ENCODE measurements at places on chromosomes 16 and 17.

DNA sequence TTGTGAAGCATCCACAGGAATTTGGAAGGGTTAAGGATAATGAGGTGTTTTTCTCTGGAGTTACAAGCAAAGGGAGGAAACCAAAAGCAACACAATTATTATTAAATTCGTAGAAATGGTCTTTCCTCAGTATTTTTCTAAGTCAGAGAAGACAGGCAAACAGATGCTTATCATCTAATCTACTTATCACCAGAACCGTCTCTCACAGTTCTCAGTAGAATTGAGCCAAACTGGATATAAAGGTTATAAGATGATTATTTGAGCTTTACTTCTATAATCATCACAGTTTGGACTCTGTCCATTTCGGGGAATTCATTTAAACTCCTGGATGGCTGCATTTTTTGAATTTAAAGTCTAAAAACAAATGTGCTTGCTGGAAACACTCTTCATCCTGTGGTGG is 245.0 kb downstream of the KCNJ2 start:
- no peak for DNase-seq

- DNase-seq, result peak; percentile 79
Measured at GRCh38 chr17:45310380-45311324, 6.2 kb downstream of the MAP3K14 start.

GRCh38 chr17:1565877-1566276 is 3.3 kb upstream of the PITPNA start:
- no peak for DNase-seq

- DNase-seq, result no peak
Measured at GRCh38 chr17:56424005-56424404, 169.5 kb upstream of the NOG start.

DNA sequence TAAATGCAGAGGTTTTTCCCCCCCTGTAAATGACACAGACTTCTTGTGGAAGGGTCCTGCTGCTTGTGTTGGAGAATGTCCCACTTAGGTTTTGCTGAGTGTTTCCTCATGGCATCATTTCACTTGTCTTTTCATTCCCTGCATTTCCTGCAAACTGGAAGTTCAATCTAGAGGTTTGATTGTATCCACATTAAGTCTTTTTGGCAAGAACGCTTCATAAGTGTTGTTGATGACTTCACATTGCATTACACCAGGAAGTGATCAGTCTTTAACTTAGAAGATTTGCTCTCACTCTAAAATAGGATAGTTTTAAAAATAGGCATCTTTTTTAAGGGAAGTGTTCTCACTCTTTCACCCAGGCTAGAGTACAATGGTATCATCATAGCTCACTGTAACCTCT is 67.2 kb downstream of the RPTOR start:
- no peak for DNase-seq

GRCh38 chr17:42053731-42054500 is 3.5 kb upstream of the C17orf113 start:
- DNase-seq, result no peak

DNA sequence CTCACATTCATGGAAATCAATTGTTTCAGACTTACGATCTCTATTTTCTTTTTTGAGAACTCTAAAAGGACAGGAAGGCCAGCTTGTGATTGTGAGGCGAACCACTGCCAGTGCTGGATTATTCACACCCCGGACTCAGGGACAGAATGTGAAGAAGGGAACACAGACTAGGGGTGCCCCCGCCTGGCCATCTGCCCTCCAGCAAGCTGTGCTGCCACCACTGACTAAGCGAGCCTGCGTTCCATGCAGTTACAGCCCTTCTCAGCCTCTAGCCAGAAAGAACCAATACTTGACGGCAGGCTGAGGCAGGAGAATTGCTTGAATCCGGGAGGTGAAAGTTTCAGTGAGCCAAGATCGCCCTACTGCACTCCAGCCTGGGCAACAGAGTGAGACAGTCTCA is 2.8 kb downstream of the HAGH start:
- DNase-seq, result peak; percentile 94

- no peak for DNase-seq
Measured at GRCh38 chr16:19710991-19711545, 7.0 kb downstream of the KNOP1 start.

DNA sequence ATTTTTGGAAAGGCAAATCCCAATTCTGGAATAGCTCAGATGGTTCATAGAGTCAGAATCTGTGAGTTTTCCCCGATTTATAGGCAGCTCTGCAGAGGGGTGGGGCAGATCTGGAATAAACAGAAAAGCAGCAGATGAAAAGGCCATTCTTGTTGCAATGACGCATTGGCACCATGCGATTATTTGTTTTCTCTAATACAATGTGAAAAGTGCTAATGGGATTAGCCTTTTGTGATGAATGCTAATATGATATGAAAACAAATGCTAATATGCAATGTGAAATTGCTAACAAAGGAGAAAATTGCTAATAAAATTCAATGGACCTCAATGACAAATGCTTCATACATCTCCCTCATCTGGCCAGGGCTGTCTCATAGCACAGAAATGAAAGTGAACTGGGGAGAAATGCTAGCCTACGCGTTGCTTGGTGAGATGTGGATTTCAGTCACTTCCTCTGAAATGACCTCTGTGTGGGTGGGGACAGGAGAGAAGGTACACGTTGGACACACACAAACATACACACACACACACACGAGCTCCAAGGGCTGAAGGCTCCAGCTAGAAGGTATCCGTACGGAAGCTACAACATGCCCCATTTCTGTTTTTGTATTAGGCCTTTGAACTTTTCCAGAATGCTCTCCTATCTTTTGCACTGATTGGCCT is 394.5 kb downstream of the XYLT1 start:
- DNase-seq, result no peak

- peak; percentile 71 for DNase-seq
Measured at GRCh38 chr17:82497483-82498405, 21.8 kb upstream of the FOXK2 start.

- no peak for DNase-seq
Measured at GRCh38 chr17:4010754-4011153, 46.5 kb upstream of the ATP2A3 start.

DNA sequence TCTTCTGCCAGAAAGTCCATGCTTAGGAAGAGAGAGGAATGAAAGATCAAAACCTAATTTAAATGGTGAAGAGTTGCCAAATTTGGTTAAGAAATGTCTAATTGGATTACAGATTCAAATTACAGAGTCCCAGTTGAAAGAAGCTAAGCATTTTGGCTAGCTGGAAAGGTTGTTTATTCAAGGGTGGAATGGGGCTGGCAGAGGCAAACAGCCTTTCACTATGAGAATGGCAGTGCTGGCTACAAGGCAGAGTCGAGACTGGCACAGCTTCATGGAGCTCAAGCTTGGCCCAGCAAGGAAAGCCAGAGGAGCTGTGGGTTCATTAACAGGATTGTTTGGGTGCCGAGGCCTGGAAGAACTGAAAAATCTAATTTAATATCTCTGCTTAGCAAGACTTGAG is 13.6 kb downstream of the MAP3K3 start:
- DNase-seq, result no peak

DNA sequence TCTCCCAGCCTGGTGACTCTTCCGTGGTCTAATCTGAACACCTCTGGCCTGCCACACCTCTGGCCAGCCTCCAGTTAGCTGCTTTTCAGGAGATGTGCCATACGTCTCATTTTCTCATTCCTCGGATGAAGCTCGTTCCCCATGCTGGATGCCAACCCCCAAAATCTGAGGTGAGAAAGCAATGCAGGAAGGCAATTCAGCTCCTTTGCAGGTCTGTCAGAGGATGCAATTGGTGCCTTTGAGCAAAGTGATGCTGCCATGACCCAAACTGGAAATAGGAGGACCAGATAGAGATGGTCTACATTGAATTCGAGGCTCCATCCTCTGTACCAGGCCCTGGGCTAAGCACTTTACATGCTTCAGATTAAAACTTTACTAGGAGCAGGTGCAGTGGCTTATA is 11.0 kb upstream of the CUEDC1 start:
- DNase-seq, result no peak

DNA sequence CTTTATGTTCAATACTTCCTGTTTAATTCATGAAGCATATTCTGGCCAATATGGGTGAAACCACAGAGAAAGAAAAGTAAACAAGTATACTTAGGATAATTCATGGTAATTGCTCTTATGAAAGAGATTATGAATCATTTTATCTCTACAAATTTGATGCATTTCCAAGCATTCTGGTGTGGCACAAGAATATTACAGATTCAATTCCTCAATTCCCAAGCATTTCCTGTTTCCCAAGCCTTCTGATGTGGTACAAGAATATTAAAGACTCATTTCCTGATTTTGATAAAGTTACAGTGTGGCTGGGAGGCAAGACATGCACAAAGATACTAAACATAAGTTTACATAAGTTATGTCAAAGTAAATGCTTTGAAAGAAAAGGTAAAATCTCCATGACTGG is 126.1 kb upstream of the NUDT7 start:
- DNase-seq, result no peak

DNA sequence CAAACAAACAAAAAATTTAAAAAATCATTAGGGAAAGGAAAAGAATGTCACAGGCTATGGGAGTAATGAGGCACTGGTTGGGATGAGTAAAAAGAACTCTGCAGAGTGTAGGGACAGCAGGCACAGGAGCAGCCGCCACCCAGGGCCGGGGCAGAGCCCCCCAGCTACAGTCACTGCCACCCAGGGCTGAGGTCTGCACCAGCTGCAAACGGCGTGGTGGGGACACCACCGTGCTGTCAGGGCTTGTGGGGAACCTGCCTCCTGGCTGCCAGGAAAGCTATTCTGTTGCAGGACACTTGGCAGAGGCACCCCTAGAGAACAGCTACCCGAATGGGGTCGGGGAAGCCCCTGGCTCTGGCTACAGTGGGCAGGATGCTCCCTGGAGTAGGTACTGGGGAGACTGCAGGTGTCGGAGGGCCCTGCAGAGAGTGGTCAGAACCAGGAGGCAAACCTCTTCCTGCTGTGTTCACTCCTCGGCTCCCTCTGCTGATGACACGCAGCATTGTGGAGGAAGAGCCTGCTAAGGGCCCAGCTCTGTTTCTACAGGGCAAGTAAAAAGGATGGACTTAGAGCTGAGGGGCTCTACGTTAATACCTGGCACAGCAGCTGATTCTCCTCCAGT is 32.3 kb upstream of the CAPN15 start:
- DNase-seq, result peak; percentile 76

- DNase-seq, result no peak
Measured at GRCh38 chr17:65514082-65514481, 47.4 kb downstream of the AXIN2 start.

DNA sequence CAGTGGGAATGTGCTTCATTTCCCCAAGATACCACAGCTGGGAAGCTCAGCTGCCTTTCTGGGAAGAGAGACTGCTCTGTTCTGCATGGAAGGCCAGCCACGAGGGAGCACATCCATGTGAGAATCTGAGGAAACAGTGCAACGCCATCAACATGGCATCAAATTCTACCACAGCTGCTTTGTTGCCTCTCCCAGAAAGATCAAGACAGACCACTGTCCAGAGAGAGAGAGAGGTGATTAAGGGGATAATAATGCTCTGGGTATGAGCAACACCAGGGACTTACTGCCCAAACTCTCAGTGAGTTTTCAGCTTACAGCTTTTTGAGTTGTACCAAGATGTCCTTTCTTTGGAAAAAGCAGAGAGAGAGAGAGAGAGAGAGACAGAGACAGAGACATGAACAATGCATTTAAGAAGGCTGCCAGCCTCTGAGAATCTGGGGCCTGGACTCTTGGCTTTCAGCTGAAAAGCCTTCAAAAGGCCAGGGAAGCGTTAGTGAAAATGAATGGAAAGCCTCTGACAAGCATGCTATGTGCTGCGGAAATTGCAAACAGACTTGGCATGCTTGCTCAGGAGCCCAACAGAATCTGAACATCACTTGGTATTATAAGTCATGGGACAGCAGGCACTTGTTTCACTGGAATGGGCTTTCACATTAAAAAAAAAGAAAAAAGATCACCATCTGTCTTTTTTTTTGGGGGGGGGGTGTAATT is 223.1 kb downstream of the MAP2K6 start:
- DNase-seq, result no peak

DNA sequence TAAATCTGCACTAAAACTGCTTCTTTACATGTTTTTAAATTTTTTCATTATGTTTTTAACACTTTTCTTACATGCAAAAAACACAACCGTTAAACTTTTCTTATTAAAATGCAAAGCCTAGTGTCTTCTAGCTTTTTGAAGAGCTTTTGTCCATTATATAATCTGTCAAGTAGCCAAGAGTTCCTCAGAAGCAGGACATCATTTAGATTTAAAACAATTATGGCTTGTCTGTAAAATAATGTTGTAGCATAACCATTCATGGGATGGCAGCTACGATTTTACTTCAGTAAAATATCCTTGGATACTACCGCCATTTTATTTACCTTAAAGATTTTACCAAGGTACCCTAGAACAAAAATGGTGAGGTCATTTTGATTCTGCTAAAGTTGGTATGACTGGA is 2.8 kb downstream of the OMG start:
- no peak for DNase-seq

- DNase-seq, result no peak
Measured at GRCh38 chr17:36768394-36768793, 167.0 kb downstream of the MRM1 start.

- peak; percentile 49 for DNase-seq
Measured at GRCh38 chr16:73054813-73055482, 7.0 kb upstream of the ZFHX3 start.

DNA sequence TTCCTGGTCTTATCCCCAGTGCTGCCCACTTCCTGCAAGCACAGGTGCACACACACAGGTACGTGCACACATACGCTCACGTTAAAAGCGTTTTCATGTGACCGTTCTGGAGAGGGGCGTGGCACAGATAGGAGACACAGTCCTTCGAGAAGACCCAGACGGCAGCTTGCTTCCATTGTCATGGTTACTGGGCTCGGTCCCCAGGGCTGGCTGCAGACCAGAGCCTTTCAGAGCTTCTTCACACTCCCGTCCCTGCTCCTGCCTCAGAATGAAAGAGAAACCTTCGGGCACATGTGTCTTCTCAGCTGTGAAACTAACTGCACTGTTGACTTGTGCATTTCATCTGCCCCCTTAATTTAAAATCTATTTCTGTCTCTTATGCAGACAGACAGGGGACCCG is 154.2 kb downstream of the PITPNC1 start:
- DNase-seq, result no peak

- DNase-seq, result no peak
Measured at GRCh38 chr16:83266848-83267553, 540.8 kb upstream of the HSBP1 start.

DNA sequence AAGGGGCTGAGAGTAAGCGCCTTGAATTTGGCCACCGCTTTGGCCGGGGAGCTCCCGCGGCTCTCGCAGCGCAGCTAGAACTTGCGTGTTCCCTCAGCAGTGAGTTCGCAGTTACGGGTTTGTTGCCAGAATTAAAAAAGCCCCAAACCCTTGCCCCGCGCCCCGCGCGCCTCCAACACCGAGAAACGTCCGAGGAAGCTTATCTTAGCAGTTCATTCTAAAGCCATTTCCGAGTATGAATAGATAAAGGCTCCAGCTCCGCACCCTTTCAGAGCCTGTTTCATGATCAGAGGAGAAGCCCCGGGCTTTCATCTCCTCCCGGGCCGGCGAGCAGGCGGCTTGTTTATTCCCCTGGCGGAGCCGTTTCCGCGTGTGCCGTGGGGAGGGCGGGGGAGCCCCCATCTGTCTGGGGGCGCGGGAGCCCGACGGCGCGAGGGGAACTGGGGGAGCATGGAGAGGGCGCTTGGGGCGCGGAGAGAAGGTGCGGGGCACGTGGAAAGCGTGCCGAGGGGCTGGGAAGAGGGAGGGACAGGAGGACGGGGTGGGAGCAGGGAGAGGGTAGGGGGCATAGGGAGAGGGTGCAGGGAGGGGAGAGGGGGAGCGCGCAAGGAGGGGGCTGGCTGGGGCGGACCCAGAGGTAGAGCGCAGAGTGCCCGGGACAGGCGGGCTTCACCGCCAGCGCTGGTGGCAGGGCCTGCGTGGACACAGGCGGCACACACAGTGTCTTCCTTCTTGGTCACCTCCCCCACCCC is 9.9 kb downstream of the TBX4 start:
- DNase-seq, result peak; percentile 78

GRCh38 chr16:35305476-35305875 is 1846.1 kb downstream of the TP53TG3F start:
- no peak for DNase-seq
